ENCODE measurements at places on chromosomes 12 and 14. TPM values are rescaled to one million over a fixed set of nuclear protein-coding genes. Genes with fewer than 3 reads are reported as not detected.

ASCL1 gene
- not detected for polyA plus RNA-seq

RBP5 gene
- not detected for polyA plus RNA-seq

NTN4 gene
- 5.5 TPM for polyA plus RNA-seq

- DNase-seq = no peak
These were observed 5.8 kb upstream of the GLT8D2 start for GRCh38 chr12:104055686-104056388.

- no peak for DNase-seq
These were observed 3.3 kb downstream of the NEMF start for GRCh38 chr14:49849213-49849847.

DNA sequence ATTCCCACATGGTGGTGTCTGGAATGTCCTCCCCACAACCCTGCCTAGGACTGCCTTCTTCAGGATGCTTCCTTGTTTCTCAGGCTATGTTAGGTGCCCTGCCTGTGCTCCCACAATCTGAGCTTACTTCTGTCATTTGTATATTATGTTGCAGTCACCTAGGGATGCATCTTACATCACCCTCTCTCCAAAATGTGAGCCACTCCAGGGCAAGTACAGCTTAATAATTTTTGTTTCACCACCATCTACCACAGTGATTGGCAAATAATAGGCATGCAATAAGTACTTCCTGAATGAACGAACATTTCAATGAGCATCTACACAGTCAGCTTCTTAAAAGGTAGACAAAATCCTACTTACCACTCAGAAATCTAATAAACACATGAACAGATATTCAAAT is 37.6 kb downstream of the ZFYVE26 start:
- no peak for DNase-seq

DNA sequence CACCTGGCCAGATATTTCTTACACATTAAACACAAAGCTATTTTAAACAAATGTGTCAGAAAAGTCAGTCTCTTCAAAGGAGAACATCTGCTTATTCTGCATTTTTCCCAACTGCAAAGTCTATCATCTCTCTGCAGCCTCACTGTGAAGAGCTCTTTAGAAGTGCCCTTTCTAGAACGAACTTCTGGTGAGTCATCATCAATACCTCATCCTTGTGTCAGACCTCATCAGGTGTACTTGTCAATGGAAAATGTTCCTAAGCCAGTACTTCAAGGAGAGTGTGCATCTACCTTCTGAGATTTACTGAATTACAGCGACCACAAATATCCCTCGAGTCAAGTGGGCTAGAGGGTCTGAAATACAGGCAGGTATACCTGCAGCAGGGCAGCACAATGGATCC is 457.3 kb downstream of the LRIG3 start:
- no peak for DNase-seq

DNA sequence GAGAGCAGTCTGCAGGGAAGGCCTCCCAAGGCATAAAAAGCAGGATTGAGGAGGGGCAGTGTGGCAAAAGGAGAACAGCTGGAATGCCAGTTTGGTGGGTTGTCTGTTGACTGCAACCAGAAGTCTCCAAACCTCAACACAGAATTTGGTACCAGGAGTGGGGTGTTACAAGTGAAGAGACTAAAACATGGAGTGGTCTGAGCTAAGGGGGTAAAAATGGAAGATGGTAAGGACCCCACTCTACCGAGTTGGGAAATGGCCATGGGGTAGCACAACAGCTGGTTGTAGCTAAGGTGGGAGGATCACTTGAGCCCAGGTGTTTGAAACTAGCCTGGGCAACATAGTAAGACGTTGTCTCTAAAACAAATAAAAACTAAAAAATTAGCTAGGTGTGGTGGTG is 17.8 kb upstream of the KLC1 start:
- DNase-seq = no peak

DNA sequence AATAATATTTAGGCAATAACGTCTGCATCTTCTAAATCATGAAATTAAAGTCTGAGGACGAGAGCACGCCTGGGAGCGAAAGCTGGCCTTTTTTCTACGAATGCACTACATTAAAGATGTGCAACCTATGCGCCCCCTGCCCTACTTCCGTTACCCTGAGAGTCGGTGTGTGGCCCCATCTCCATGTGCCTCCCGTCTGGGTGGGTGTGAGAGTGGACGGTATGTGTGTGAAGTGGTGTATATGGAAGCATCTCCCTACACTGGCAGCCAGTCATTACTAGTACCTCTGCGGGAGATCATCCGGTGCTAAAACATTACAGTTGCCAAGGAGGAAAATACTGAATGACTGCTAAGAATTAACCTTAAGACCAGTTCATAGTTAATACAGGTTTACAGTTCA is 19.3 kb downstream of the CKB start:
- no peak for DNase-seq

GRCh38 chr14:34053666-34054065 is 102.8 kb upstream of the EGLN3 start:
- no peak for DNase-seq

- peak; percentile 63 for DNase-seq
These were observed 8.1 kb downstream of the STAC3 start for GRCh38 chr12:57242691-57243454.

Data from CD4-positive, alpha-beta memory T cell (primary cell).